Colonic mucosa (tissue), 4 donors: ENCODE measurements at places on chromosomes 2 and 18. TPM values are rescaled to one million over a fixed set of nuclear protein-coding genes. Genes with fewer than 3 reads are reported as not detected.

Gene METAP1D
- 3.3 TPM for total RNA-seq

Gene AMER3
- total RNA-seq, result 0.56 TPM

Gene TUBA3D
- not detected for total RNA-seq

Gene ZNF385B
- 0.69 TPM for total RNA-seq

Gene GRHL1
- 1.6 TPM for total RNA-seq

Gene ZAP70
- 3.4 TPM for total RNA-seq

Gene CPLX4
- not detected for total RNA-seq

Gene SIX3
- total RNA-seq, result not detected

Gene ABCB11
- total RNA-seq, result 1.1 TPM

Gene CYS1
- 0.52 TPM for total RNA-seq

DNA sequence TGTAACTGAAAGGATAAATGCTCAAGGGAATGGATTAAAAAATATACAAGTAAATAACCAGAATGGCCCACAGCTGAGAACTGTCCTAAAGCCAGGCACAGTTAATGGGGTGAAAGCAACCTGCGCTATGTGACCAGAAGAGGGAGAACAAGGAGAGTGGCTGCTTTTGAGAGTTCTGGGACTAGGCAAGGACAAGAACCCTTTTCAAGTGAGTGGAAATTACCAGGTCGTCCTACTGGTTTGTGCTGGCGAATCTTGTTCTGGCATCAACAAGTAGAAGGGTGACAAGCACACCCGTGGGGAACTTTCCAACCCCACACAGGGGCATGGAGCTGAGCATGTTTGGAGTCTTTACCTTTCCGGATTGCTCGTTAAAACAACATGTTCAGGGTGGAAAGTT is 82.8 kb downstream of the TMEM17 start:
- H3K4me3 ChIP-seq, result no peak overlapping the region
- no peaks in the 10 kb centered on the region for H3K36me3 ChIP-seq
- no peak overlapping the region for H3K27ac ChIP-seq
- no peaks in the 10 kb centered on the region for H3K27me3 ChIP-seq
- no peak for DNase-seq
- H3K4me1 ChIP-seq, result no peaks in the 10 kb centered on the region

DNA sequence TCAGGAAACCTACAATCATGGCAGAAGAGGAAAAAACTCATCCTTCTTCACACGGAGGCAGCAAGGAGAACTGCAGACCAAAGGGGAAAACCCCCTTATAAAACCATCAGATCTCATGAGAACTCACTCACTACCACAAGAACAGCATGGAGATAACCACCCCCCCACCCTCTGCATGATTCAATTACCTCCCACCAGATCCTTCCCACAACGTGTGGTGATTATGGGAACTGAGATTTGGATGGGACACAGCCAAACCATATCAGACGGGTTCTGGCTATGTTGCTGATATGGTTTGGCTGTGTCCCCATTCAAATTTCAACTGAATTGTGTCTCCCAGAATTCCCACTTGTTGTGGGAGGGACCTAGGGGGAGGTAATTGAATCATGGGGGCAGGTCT is 28.7 kb upstream of the CCDC150 start:
- no peaks in the 10 kb centered on the region for H3K36me3 ChIP-seq
- H3K27me3 ChIP-seq, result no peaks in the 10 kb centered on the region
- H3K4me3 ChIP-seq, result no peak overlapping the region
- H3K4me1 ChIP-seq, result no peaks in the 10 kb centered on the region

DNA sequence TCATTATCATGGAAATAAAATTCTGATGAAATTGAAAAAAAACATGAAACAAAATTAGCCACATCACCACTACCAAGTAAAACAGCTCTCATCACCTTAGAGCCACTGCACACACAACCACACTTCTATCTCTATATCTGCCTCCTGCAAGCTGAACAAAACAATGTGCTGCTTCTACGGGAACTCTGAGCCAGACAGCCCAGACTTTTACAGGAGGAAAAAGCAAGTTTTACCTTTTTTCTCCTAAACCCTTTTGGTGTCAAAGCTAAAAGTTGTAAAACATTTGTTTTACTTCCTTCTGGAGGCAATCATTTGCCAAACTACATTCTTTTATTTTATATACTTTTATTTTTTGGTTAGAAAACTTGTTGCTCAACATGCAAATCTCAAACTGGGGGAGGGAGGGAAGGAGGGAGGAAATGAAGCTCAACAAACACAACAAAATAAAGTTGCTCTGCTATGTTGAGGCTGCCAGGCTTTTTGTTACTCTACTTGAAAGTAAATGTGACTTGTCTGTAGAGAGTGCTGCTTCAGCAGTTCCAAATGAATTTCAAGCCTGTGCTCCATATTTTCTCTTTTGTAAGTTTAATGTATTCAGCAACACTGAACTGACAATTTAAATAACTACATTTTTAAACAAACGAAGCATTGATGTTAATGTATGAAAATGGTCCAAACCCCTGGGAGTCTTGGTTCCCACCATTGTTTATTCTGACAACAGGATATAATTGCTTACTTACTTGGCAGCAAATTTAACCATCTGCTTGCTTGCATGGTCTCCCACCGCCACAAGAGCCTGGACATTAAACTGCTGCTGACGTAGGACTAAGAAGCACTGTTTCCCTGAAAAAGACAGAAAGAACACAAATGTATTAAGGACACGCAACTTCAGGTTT is 24.5 kb downstream of the DARS1 start:
- H3K4me3 ChIP-seq, result no peak overlapping the region
- H3K4me1 ChIP-seq, result peaks cover 5% of the 10 kb centered on the region
- no peak for DNase-seq
- no peaks in the 10 kb centered on the region for H3K36me3 ChIP-seq
- peak overlapping the region; percentile 0 for H3K27ac ChIP-seq

- no peaks in the 10 kb centered on the region for H3K27me3 ChIP-seq
- H3K4me1 ChIP-seq, result no peaks in the 10 kb centered on the region
- H3K36me3 ChIP-seq, result no peaks in the 10 kb centered on the region
- no peak overlapping the region for H3K4me3 ChIP-seq
Observed at GRCh38 chr2:183010112-183010511, 28.1 kb downstream of the NCKAP1 start.

DNA sequence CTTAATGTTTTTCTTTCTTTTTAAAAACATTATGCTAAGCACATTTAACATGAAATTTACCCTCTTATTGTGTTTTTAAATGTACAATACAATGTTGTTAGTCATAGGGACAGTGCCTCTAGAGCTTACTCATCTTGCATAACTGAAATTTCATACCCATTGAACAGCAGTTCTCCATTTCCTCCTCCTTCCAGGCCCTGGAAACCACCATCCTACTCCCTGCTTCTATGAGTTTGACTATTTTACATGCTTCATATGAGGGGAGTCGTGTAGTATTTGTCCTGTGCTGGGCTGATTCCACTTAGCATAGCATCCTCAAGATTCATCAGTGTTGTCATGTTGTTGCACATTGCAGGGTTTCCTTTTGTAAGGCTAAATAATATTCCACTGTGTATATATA is 92.6 kb downstream of the SPATS2L start:
- no peak overlapping the region for H3K27ac ChIP-seq
- DNase-seq, result no peak
- H3K36me3 ChIP-seq, result no peaks in the 10 kb centered on the region
- H3K27me3 ChIP-seq, result no peaks in the 10 kb centered on the region
- H3K4me3 ChIP-seq, result no peak overlapping the region

GRCh38 chr2:172168917-172169346 is 66.2 kb upstream of the DLX2 start:
- no peaks in the 10 kb centered on the region for H3K27me3 ChIP-seq
- peaks cover 4% of the 10 kb centered on the region for H3K4me1 ChIP-seq
- H3K36me3 ChIP-seq, result no peaks in the 10 kb centered on the region
- H3K4me3 ChIP-seq, result no peak overlapping the region
- DNase-seq, result no peak

DNA sequence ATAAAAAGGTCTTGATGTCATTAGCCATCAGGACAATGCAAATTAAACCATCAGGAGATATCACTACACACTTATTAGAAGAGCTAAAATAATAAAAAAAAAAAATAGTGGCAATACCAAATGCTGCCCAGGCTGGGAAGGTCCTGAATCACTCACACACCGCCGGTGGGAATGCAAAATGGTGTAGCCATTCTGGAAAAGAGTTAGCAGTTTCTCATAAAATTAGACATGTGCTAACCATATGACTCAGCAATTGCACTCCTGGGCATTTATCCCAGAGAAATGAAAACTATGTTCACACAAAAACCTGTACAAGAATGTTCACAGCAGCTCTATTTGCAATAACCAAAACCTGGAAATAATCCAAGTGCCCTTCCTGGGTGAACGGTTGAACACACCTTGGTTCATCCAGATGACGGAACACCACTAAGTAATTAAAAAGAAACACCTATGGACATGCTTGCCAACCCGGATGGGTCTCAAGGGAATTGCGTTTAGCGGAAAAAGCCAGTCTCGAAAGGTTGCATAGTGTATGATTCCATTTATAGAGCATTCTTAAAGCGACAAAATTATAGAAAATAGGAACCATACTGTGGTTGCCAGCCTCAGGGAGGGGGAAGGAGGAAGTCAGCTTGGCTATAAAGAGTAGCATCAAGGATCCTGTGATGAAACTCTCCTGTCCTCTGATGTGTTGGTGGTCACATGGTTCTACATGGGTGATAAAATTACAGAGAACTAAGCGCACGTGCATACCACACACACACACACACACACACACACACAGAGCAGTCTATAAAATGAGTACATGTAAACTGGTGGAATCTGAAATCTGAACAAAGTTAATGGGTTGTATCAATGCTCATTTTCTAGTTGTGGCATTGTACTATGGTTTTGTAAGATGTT is 4.6 kb downstream of the MBP start:
- peak overlapping the region; percentile 74 for H3K27ac ChIP-seq
- no peaks in the 10 kb centered on the region for H3K27me3 ChIP-seq
- no peak overlapping the region for H3K4me3 ChIP-seq
- no peaks in the 10 kb centered on the region for H3K36me3 ChIP-seq
- H3K4me1 ChIP-seq, result peaks cover 10% of the 10 kb centered on the region

DNA sequence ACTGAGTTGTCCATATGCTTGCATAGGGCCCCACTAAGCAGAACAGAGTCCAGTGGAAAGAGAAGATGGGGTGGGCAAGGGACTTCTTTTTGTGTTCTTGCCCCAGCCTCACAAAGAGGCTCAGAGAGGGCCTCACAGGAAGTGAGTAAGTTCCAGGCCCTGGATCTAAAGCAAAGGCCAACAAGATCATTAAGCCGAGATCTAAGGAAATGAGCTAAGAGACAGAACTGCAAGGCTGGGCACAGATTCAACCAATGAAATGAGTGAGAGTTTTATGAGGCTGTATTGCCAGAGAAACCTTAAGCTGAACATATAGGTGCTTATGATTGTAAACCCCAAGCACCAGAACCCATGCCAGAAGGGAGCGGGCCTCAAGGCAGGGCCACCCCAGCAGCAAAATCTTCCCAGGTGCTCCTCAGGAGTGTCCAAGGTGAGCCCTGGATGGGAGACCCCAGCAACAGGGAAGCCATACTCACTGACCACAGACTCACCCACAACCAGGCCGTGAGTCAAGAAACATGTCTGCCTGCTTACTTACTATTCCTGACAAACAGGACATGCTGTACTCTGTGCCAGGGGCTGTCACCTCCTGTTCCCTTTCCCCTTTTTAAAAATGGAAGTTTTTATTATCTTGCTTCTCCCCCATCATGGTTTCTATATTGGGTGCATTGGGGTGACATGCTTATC is 40.2 kb downstream of the SLC14A1 start:
- H3K4me3 ChIP-seq, result no peak overlapping the region
- no peaks in the 10 kb centered on the region for H3K4me1 ChIP-seq

- no peaks in the 10 kb centered on the region for H3K27me3 ChIP-seq
- H3K27ac ChIP-seq, result no peak overlapping the region
- DNase-seq, result peak; percentile 46
- no peak overlapping the region for H3K4me3 ChIP-seq
- H3K36me3 ChIP-seq, result no peaks in the 10 kb centered on the region
Observed at GRCh38 chr18:53698907-53699306, 525.6 kb downstream of the MBD2 start.

GRCh38 chr2:118493213-118493612 is 354.2 kb downstream of the EN1 start:
- H3K27me3 ChIP-seq, result no peaks in the 10 kb centered on the region
- no peaks in the 10 kb centered on the region for H3K4me1 ChIP-seq
- DNase-seq, result no peak
- H3K27ac ChIP-seq, result no peak overlapping the region

DNA sequence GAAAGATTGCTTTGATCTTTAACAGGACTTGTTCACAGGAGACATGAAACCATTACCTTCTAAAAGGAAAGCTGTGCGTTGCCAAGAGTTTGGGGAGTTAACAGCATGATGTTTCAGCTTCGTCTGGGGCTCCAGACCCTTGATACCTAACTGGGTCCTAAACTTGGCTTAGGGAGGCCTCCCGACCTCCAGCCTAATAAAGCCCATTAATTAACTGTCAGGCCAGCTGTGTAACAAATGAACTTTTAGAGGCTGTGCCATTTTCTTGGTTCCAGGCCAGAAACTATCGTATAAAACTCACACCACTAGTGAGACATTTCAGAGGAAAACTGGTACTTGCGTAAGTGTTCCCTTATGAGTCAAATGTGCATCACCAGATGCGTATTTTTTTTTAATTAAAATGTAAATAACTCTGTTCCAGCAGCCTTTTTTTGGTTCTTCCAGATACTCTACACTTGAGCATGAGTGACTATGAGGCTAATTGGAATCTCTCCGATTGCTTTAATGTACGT is 236.5 kb downstream of the BCL2 start:
- DNase-seq, result no peak
- no peaks in the 10 kb centered on the region for H3K27me3 ChIP-seq
- no peak overlapping the region for H3K27ac ChIP-seq

DNA sequence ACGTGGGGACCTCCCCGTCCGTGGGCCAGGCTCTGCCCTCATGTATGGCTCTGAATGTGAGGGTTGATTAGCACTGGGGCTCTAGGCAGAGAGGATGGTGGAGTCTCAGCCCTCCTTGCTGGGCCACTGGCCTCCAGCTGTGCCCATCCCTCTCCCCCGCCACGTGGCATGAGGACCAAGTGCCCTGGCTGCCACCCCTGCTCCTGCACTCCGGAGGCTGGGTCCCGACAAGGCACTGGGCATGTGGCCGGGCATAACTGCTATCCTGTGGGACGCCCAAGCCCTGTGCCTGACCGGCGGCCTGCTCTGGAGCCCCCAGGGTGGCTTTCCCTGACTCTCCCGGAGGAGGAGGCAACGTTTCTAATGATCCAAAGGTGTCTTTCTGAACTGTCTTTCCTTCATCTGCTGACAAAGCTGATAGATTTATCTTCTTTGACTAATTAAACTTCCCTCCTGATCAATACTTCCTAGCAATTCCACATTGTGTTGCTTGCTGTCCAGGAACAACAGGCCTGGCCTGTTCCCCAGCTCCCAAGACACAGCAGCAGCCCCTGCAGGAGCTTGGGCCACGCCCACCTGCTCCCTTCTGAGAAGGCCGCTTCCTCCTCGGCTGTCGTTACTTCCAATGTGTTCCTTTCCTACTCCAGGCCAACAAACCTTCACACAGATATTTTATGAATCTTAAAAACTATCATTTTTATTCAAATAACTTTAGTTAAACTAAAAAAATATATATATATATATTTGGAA is 132.0 kb downstream of the SNTG2 start:
- no peaks in the 10 kb centered on the region for H3K27me3 ChIP-seq
- no peaks in the 10 kb centered on the region for H3K4me1 ChIP-seq
- no peaks in the 10 kb centered on the region for H3K36me3 ChIP-seq
- H3K4me3 ChIP-seq, result no peak overlapping the region

GRCh38 chr2:238776003-238776760 is 71.7 kb upstream of the TWIST2 start:
- H3K4me3 ChIP-seq, result no peak overlapping the region
- H3K36me3 ChIP-seq, result no peaks in the 10 kb centered on the region
- no peaks in the 10 kb centered on the region for H3K4me1 ChIP-seq
- DNase-seq, result no peak
- no peaks in the 10 kb centered on the region for H3K27me3 ChIP-seq
